ENCODE measurements at places on chromosomes 5 and 9.

GRCh38 chr5:133114166-133114932, 62.5 kb downstream of the HSPA4 start:
- no peak for DNase-seq

- DNase-seq = no peak
Observed at GRCh38 chr9:92989561-92989960, 42.2 kb downstream of the FGD3 start.

DNA sequence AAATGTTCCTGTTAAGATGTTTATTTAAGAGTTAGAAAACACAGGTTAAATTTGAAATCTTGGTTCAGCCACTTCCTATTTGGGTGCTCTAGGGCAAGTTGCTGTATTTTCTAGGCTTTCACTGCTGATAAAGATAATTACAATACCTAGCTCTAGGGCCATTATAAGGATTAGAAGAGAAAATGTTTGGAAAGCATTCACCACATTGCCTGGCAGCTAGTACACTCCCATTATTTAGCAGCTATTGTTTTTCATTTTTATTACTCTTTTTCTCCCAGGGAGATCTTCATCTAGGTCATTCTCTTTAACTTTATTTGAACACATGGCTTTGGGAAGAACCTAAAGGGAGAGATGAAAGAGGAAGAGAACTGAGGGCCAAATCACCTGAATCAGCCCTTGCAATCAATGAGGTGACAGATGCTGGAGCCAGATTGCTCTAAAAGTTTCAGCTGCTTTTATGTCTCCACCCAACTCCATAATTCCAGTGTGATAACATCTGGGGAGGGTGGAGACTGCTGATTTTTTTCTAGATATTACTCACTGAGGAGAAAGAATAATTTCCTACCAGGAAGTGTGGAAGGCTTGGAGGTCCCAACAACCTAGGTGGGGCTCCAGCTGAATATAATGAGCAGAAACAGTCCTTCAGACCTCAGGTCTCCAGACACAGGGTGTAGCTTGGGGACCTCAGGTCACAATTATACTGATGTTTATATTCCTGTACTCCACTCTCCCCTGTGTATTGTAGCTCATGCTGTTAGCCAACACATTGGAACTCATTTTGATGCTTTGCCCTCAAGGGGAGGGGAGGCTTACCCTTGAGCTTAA, 640.0 kb downstream of the RAB3C start:
- DNase-seq = no peak

GRCh38 chr9:124693403-124693802, 77.7 kb downstream of the NR6A1 start:
- no peak for DNase-seq

- DNase-seq = no peak
Observed at GRCh38 chr5:1930501-1930879, 47.8 kb upstream of the IRX4 start.

DNA sequence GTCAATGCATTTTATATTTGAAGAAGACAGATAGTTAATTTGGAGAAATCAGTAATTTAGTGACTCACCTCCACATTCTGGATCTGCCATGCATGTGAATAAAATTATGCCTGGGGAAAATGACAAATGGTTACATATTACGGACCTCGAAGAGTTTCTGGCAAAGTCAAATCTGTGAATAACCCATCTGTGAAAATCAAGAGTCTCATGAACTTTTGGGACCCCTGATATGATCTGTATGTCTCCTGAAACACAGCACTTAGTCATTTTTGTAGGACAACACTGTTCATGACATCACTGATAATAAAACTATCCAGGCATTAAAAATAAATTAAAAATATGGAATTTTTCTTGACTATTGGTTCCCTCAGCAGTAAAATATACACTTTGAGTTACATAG, 584.5 kb downstream of the TLE4 start:
- DNase-seq = no peak

DNA sequence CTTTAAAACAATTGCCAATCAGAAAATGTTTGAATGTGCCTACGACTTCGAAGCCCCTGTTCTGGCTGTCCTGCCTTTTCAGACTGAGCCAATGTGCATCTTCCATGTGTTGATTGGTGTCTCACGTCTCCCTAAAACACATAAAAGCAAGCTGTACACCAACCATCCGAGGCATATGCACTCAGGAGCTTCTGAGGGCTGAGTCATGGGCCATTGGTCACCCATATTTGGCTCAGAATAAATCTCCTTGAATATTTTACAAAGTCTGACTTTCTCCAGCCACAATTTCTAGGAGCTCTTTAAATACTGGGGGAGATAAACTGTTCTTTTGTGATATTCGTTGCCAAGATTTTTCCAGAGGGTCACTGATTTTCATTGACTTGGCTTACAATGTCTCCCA, 53.9 kb downstream of the C9orf57 start:
- DNase-seq = no peak

GRCh38 chr5:36666986-36667385, 60.6 kb downstream of the SLC1A3 start:
- no peak for DNase-seq

DNA sequence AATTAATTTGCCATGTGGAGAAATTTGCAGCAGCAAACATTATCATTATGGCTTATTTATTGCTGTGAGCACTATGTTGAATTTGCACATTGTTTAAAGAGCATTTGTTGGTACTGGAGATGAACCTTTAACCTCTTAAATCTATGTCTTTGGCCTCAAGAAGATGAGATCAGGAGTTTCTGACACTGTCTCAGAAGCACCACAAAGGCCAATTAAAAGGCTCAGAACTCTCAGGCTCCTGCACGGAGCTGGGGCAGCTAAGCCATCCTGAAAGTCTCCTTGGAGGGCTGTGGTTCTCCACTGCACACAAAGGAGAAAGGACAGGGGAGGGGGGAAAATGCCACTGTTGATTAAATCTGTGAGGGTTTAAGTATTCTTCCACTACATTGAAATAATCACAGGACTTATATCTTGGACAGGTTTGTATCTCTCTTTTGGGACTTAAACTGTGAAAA, 33.1 kb downstream of the ZNF366 start:
- DNase-seq = no peak

- DNase-seq = no peak
Observed at GRCh38 chr5:156359476-156359875, 32.5 kb downstream of the SGCD start.

DNA sequence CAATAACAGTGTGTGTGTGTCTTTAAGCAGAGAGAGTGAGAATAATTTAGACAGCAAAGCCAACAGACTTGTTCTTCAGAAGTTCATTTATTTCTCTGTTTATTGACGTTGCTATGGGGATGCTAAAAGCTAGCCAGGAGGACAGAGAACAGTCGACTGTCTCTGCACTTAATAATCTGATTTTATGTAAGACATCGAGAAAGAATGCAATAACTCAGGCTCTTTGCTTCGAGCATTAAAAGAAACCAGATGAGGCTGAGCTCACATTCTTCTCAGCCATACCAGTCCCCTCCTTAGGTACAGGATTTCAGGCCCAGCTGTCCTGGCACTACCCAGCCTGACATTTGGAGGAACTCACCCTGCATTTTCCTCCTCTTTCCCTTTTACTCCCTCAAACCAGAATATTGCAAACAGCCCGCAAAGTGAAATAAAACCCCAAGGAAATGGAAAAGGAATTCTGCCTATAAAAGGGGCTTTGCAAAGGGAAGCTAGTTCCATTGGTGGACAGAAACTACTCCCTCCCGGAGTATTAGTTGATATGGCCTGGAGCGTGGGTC, 44.5 kb upstream of the DPYSL3 start:
- peak; percentile 86 for DNase-seq

DNA sequence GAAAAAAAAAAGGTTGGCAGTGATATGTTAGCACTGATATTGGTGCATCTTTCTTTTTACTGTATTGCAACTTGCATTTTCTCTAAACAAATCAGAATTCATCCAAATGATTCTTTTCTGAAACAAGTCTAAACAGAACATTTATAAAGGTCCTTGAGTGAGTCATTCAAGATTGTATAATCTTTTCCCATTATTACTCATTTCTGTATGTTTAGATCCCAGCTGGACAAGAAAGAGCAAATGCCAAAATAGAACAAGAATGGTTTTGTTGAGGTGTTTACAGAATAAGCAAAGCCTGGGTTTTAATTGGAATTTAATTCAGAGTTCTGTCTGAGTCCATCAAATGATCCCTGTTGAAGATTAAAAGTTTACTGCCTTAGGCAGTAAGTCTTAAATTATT, 112.3 kb downstream of the VCAN start:
- DNase-seq = no peak

- no peak for DNase-seq
Observed at GRCh38 chr5:124457101-124457500, 289.3 kb downstream of the ZNF608 start.

Measured in left hindlimb (tissue), 1 donor.